ENCODE measurements at places on chromosomes 1 and 21. TPM values are rescaled to one million over a fixed set of nuclear protein-coding genes. Genes with fewer than 3 reads are reported as not detected.

HES3 gene
- total RNA-seq, result not detected

SDF4 gene
- 146 TPM for total RNA-seq

OR2M3 gene
- not detected for total RNA-seq

NPPA gene
- not detected for total RNA-seq

FMO4 gene
- total RNA-seq, result 1.5 TPM

- no peak for DNase-seq
These were observed 82.7 kb downstream of the KAZN start for GRCh38 chr1:14681182-14681581.

DNA sequence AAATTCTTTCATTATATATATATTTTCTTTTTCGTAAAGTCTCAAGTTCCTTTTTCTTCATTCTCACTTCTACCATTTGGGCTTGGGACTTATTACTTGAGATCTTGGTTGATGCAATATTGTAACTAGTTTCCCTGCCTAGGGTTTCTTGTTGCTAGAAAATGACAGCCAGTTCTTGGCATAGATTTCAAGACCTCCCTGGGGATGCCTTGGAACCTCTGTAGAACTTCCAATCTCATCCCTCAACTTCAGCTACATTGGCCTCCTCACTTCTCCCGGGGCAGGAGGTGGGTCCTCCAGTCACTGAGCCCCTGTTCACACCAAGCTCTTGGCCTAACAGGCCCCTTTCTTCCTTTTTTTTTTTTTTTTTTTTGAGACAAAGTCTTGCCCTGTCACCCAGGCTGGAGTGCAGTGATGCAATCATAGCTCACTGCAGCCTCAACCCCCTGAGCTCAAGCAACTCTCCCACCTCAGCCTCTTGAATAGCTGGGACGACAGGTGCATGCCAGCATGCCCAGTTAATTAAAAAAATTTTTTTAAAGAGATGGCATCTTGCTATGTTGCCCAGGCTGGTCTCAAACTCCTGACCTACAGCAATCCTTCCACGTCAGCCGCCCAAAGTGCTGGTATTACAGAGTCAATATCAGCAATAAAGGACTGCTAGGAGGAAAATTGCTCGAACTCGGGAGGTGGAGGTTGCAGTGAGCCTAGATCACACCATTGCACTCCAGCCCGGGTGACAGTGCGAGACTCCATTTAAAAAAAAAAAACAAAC, 33.1 kb downstream of the MAP3K7CL start:
- DNase-seq, result no peak

- DNase-seq, result no peak
These were observed 508.3 kb upstream of the PKN2 start for GRCh38 chr1:88175631-88176226.

GRCh38 chr21:38917043-38917774, 111.5 kb downstream of the ETS2 start:
- no peak for DNase-seq

DNA sequence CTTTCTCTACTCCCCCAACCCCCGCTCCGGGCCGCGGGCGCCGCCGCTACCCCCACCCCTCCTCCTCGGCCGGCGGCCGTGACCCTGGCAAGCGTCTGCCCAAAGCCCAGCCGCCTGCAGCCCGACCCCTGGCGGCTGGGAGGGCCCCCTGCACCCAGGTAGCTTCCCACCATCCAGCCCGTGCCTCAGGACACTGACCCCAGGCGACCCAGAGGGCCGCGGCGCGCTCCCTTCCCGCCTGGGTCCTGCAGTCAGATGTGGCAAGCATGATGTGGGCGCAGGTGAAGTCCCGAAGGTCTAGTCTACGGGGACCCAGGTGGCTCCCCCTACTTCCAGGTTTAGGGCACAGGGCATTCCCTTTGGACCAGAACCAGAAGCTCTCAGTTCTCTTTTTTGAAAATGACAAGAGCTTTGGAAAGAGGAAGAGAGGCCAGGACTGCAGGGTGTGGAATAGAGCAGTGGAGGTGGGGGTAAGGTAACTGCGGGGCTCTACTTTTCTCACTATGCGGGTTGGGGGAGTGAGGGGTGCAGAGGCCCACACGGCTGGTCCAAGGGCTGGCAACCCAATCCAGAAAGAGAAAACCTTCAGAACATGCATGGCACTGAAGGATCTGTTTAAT, at the start of gene DENND4B:
DENND4B (minus strand) TSS at position 97 of the 620 bp plus-strand sequence. CDS start 2,344 bp downstream, outside the sequence.
- peak; percentile 63 for DNase-seq

- DNase-seq, result no peak
These were observed 50.3 kb downstream of the MYSM1 start for GRCh38 chr1:58649555-58649954.

DNA sequence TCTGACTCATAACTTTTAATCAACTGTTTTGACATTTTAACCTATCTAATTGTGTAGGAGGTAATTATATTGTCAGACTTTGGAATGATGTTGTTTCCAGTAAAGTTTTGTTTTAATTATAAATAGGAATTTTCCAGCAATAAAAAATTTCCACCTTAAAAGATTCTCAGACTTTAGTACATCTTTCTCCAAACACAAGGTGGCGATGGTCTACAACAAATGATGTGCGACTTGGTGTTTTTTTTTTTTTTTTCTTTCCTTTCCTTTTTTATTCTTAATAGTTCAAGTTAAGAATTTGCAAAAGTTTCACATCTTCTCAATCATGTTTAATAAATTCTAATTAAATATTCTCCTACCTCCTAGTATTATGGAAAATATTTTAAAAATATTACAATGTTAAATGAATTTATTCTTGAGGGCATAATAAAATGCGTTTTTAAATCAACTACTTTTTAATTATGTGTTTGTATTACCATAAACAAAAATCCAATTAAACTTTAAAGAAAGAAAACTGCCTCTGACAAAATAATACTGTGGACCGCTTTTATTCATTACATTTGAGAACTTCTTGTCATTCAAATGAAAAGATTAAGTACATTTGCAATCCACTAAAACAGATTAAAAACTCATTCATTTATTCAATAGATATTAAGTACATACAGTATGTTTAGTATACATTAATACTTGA, 4.4 kb upstream of the ADAMTS1 start:
- DNase-seq, result no peak

DNA sequence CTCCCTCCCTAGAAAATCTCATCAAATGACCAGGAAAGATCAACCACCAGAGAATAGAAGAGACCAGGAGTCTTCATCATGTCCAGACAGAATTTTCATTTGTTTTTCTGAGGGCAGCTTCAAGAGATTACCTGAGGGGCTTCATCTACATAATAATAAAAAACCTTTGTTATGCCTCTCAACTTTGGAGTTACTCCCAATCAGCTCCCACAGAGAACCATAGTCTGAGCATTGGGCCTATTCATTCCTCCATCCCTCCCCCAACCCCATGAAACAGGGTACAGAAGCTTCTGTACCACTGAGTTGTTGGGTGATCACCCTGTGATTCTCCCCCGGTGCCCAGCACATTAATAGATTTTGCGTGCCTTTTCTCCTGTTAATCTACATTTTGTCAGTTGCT, 53.3 kb upstream of the PRRC2C start:
- no peak for DNase-seq

- no peak for DNase-seq
These were observed 600 bp downstream of the CLK2 start for GRCh38 chr1:155272466-155273342.

GRCh38 chr1:8540261-8540941, 222.5 kb downstream of the SLC45A1 start:
- DNase-seq, result no peak

GRCh38 chr21:31730712-31731055, 1.2 kb downstream of the SCAF4 start:
- no peak for DNase-seq

- DNase-seq, result no peak
These were observed 46.9 kb downstream of the TNNT2 start for GRCh38 chr1:201330541-201330940.

GRCh38 chr1:64228167-64228957, 24.9 kb downstream of the UBE2U start:
- DNase-seq, result no peak

DNA sequence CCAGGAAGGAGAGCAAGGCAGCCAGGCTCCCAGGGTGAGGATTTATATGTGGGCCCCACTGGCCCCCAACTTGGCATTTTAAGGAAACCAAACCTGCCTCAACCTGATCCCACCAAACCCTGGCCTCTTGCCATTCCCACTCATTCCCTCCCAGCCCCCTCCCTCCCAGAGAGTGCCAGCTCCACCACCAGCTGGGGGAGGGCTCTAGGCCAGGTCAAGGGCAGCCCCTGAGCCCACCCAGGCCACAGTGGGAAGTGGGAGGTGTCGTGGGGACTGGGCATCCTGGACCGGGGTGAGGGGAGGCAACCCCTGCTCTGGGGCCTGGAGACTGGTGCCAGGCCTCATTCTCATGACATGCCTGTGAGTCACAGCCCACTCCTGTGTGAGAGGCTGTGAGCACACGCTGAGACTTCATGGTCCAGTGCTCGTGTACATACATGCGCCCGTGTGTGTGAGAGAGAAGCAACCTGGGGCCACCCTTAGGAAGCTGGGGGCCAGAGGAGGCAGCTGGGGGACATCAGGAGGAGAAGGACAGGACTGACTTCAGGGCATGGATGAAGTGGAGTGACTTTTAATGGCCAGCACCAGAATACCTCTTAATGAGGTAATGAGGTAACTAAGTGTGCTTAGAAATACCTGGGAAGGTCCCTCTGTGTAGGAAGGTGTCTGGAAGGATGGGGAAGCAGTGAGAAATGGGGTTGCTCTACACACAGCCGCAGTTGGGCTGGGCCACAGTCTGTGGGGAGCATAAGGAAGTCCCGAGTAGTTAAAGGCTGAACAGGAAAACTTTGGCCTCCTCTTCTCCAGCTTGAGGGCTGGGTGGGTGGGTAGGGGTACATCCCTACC, at the start of gene S100A2:
S100A2 (minus strand) TSS at position 316 of the 846 bp plus-strand sequence. CDS start 1,967 bp downstream, outside the sequence.
- DNase-seq, result no peak

DNA sequence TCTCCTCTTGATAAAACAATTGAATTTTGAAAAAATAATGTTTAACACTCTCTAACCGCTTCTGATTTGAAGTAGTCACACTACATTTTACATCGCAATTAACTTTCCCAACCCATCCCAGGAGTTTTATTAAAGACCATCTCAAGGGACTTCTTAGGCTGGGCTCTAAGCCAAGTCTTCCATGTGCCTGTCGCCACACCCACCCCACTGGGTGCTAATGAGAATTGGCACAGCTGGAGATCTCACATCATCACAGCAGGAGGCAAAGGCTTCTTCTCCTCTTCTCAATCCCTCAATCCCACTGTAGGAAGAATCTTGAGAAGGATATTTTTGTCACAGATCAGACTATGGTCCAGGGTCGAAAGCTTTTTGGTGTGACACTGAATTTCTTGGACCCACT, 328.9 kb downstream of the NUF2 start:
- DNase-seq, result no peak

DNA sequence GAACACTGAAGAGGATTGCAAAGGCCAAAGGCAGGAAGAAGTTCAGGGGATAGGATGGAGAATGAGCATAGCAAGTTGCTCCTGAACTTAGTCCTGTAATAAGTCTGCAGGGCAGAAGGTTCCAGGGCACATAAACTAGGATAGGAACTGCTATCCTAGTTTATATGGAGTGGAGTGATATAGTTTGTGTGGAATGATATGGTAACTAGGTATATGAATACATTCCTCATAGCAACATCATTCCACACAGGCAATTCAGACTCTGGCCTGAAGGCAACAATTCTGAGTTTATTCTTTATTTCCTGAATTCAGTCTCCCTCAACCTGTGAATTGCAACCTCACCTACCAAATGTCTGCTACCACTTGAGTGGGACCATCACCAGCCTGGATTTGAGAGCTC, 154.9 kb upstream of the GREM2 start:
- no peak for DNase-seq

GRCh38 chr1:167229719-167230385, 9.2 kb downstream of the POU2F1 start:
- DNase-seq, result no peak

- no peak for DNase-seq
These were observed 3.3 kb downstream of the DPH5 start for GRCh38 chr1:101022294-101022693.

DNA sequence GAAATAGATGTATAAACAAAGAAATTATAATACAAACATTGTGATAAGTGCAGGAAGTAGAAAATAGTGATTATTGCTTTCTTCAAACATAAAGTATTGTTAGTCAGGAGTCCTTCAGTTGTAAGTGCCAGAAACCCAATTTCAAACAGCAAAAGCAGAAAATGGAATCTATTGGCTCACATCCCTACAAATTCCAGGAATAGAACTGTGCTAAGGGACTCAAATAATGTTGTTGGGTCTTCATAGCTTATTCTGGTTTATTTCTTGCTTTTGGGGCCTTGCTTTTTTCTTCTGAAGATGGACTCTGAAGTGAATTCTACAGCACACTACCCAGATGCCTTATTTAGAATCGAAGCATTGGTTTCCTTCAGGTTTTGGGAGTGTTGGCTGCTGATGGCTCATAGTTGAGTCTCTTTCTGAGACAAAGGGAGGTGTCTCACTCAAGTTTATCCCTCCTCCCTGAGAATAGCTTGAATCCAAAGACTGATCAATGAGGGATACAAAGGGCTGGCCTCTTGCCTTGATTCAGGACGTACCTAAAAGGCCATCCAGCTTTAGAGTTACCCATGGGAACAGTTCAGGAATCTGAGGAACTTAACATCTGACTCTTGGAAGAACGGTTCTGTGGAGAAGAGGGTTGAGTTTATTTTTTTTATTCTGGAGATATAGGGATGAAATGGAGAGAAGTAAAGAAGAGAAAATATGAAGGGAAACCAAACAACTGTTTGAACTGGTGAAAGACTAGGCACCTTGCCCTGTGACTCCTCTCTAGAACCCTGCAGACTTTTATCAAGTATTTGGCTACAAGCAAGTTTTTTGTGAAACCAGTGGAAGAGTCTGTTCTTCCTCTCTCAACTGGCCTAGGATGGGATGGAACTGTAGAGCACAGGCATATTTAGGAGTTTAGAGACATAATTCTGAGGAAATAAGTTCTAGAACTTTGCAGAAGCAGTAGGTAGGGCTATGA, 39.0 kb upstream of the ATG4C start:
- DNase-seq, result no peak

DNA sequence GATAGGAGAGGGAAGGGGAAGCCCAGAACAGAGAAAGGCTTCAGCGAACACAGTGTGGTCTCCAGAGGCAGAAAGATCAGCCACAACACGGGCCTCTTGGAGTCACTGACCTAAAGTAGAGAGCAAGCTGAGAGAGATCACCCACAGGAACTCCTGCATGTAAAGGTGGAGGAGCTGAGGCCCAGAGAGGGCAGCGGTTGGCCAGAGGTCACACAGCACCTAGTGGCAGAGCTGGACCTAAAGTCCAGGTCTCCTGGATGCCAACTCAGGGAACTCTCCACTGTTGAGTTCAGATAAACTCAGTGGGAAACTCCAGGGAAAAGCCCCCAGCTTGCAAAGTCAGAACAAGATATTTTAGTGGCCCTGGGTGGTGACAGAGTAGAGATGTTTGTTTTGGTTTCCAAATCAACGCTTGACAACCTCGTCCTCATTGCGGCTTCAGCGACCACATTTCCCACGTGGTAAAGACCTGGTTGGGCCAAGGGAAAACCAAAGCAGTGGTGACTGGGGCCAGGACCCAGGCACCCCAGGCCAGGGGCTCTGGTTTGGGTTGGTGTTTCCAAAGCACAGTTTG, 4.6 kb downstream of the IFFO2 start:
- peak; percentile 58 for DNase-seq

GRCh38 chr1:107840725-107841124, 124.3 kb downstream of the VAV3 start:
- no peak for DNase-seq

All from T-helper 17 cell (primary cell).